HT-29 (cell line): ENCODE measurements at places on chromosomes 1 and 21.

DNA sequence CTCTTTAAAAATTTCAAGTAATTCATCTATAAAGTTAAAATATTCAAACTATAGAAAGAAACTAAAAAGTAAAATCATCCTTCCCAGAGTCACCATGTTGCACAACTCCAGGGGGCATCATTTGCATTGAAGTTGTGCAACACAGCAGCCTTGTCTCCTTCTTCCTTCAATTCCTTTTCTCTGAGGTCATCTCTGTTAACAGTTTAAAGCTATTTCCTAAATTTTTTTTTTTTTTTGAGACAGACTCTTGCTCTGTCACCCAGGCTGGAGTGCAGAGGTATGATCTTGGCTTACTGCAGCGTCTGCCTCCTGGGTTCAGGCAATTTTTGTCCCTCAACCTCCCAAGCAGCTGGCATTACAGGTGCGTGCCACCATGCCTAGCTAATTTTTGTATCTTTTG, 7.1 kb downstream of the RHBG start:
- DNase-seq = no peak

- DNase-seq = no peak
These were observed 181.6 kb downstream of the NCAM2 start for GRCh38 chr21:21179619-21180298.

- no peak for DNase-seq
These were observed 451.3 kb downstream of the AJAP1 start for GRCh38 chr1:5105744-5106143.

DNA sequence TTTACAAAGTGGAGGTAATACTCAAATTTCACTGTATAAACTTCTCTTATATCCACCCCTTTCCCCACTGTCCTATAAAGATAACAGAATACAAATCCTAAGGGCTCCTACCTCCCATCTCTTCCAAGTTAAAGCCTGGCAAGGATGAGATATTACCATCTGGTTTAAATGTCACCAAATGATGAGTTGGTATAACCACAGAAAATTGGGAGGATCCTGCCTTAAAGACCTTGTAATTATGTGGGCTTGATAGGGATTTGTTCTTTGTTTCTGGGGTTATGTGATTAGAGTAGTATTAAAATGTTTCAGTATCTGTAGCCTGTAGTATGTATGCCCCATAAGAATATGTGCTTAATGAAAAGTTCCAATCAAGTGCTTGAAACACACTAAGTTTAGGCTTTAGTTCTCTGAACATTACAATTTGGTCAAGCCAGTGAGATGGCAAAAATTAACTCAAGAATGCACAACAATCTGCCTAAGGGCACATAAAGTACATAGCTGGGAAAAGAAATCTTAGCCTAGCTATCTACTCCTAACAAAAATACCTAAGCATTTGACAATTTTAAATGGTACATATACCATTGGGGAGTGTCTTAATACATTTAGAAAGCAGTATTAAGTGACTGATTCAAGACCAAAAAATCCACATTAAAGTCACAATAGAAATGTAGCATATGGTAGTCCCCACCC, 14.0 kb downstream of the KDM5B start:
- no peak for DNase-seq

DNA sequence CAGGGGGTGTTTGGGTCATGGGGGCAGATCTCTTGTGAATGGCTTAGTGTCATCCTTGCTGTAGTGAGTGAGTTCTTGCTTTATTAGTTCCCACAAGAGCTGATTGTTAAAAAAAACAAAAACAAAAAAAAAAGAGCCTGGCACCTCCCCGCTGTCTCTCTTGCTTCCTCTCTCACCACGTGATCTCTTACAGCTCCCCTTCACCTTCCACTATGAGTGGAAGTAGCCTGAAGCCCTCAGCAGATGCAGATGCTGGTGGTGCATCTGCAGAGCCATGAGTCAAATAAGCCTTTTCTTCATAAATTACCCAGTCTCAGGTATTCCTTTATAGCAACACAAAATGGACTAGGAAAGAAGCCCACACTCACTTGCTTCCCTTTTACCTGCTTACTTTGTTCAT, 17.2 kb upstream of the RGL1 start:
- DNase-seq = no peak
